ENCODE measurements at places on chromosomes 12 and 14. TPM values are rescaled to one million over a fixed set of nuclear protein-coding genes. Genes with fewer than 3 reads are reported as not detected.

DNA sequence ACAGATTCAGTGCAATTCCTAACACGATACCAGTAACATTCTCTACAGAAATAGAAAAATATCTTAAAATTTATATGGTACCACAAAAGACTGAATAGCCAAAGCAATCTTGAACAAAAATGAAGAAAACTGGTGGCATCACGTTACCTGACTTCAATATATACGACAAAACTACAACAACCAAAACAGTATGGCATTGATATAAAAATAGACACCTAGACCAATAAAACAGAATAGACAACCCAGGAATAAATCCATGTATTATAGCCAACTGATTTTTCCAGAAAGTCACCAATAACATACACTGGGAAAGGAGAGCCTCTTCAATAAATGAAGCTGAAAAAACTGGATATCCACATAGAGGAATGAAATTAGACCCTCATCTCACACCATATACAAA lies 5.7 kb downstream of the KLRK1 start:
- DNase-seq, result no peak

DNA sequence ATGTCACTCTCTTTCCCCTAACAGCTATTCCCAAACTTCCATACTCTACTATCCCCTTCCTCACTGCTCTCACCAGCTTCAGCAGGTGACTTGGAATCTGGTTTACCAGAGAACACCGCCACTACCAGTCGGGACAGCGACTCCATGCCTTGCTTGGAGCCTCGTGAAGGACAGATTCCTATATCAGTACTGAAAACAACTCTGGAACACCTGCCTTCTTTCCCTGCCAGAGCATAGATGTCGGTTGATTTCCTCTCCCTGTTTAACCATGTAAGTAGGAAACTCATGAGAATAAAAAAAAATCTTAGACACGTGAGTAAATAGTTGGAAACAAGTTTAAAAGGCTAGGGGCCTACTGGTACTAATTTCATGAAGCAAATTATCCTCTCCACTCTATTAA lies 219.5 kb upstream of the ABCD2 start:
- no peak for DNase-seq

DNA sequence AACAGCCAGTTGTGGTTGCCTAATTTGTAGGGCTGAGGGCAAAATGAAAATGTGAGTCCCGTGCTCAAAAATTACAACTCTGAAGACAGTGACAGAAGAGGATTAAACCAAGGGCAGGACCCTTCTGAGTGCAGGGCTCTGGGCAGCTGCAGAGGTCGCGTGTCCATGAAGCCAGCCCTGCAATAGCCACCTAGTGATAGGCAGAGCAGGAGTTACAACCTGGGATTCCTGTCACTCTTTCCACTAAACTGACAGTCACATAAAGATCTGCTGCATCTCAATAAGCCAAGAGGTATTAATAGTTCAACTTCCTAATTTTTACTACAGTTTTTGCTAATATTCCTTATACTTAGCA lies 94.1 kb downstream of the SLC2A13 start:
- no peak for DNase-seq

- no peak for DNase-seq
Measured at GRCh38 chr14:60273956-60274355, 24.9 kb downstream of the PPM1A start.

DNA sequence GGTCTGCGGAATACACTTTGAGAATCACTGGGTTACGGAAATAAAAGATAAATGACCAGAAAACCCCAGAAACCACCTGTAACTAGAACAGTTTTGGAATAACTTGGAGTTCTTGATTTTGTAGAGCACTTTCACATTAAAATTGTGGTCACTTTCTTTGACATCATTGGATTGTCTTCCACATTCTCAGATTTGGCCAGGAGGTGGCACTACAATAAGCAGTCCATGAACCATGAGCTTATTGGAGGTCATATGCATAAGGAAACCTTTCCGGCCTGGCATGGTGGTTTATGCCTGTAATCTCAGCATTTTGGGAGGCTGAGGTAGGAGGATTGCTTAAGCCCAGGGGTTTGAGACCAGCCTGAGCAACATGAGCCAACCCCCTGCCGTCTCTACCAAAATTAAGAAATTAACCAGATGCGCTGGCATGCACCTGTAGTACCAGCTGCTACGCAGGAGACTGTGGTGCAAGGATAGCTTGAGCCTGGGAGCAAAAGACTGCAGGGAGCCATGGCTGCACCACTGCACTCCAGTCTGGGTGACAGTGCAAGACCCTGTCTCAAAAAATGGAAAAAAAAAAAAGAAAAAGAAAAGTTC lies 107.7 kb upstream of the CAND1 start:
- DNase-seq, result peak; percentile 44

DNA sequence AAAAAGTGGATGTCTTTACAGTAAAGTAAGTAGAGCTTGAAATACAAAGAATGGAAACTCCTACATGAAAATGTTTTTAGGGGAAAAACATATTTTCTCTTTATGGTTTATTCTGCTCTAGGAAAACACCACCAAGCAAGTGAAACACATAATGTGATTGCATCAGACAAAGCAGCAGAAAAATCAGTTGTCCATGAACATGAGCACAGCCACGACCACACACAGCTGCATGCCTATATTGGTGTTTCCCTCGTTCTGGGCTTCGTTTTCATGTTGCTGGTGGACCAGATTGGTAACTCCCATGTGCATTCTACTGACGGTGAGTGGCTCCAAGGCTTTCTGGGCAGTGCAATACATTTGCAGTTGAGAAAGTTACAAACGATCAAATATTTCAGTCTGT lies 42.6 kb upstream of the PLEKHD1 start:
- no peak for DNase-seq

- DNase-seq, result no peak
Measured at GRCh38 chr14:104441275-104442106, 138.1 kb upstream of the C14orf180 start.

ACSS3 gene
- total RNA-seq, result 7.0 TPM

MYF5 gene
- not detected for total RNA-seq

MYO1H gene
- not detected for total RNA-seq

SLC39A5 gene
- total RNA-seq, result not detected
